ENCODE measurements at places on chromosomes 2 and 18.
A peak's percentile ranks its signal among the peaks of the same experiment; 100 is the strongest.

- DNase-seq: peak; percentile 19
Observed at GRCh38 chr2:6370753-6371551, 494.8 kb downstream of the CMPK2 start.

- DNase-seq: peak; percentile 97
Observed at GRCh38 chr2:20350753-20351554, at the start of gene PUM2. PUM2 (minus strand) TSS chr2:20350844; CDS start chr2:20327360, 23,484 bp downstream.

DNA sequence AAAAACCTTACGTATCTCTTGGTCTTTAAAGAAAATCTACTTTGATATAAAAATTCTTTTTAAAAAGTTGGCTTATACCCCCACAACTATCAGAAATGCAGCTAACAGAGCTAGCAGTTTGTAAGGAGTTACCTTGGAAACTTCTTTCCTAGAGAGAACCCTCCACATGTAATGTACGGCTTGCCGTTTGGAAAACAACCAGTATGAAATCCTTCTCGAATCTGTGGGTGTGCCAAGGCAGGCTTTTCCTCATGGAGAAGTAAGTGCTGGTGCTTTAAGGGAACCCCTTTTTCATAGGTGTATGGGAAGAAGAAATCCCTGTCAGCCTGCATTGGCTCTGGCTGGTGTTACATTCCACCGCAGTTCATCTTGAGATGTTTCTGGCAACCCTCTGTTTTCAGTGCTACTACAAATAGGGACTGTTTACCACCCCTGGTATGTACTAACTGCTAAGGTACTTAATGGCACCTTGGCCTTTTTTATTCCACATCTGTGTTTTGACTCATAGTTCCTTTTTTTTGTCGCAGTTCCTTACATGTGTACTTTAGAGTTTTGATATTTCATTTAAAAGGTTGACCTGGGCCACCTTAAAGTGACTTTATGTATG lies 248.4 kb downstream of the FHOD3 start:
- DNase-seq: no peak

GRCh38 chr2:158967731-158968395 lies 577 bp upstream of the TANC1 start:
- peak; percentile 83 for DNase-seq

DNA sequence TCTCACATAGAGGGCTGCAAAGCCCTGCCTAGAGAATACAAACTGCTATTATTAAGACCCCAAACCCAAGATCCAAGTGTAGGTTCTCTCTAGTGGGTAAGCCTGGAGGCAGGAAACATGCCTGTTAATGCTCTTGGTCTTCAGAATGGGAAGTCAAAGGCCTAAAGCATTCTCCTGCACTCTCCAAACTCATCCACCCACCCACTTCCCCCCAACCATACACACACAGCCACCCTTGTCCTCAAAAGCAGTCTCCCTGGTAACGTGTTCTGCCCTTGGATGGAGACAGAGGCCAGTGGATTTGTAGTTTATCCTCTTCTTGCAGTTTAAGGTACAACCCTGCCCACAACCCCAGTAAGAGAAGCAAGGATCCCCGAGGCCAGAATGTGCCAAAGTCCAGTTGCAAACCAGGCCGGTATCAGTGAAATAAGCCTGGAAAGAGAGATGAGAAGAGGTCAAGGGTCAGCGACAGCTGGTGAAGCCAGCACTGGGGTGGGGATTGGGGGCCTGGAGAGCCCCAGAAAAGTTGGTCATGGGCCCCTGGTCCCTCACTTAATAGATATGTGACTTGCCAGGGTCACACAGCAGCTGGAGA lies 23.0 kb downstream of the TMEM247 start:
- no peak for DNase-seq

- peak; percentile 69 for DNase-seq
Observed at GRCh38 chr18:48032876-48033789, 102.7 kb upstream of the SMAD2 start.

GRCh38 chr2:2941205-2941604 lies 436.4 kb downstream of the EIPR1 start:
- no peak for DNase-seq

DNA sequence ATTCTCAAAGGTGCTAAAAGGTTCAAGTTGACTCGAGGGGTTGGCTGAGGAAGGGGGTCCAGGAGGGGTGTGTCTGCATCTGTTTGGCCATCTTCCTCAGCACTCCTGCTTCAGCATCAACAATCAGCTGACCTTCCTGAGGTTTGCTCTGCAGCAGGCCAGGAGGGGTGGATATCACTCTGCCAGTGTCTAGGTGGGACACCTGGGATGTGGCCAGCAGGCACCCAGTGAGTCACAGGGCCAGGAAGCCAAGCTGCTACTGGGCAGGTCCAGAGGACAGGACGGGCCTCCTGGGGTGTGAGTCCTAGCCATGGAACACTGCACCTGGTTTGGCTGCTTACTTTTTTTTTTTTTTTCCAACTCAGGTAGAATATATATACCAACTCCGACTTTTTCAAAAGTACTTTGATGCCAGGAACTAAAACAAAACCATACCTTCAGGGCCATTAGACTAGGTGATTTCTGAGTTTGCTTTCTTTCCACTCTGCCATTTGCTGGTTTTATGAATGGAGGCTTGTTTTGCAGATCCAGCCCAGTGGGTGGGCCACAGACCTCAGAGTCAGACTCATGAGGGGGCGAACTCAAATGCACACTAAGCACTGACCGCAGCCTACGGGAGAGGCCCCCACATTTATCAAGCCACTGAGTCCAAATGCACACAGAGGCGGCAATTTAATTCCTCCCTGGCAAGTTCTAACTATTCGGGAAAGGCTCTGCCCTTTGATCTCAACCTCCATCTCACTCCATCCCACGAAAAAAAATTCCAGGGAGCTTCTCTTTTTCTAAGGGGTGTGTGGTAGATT lies 76.0 kb downstream of the UXS1 start:
- DNase-seq: no peak

GRCh38 chr2:176479961-176480360 lies 210.7 kb downstream of the MTX2 start:
- DNase-seq: no peak

- DNase-seq: no peak
Observed at GRCh38 chr2:119085613-119086012, 72.9 kb downstream of the C1QL2 start.

DNA sequence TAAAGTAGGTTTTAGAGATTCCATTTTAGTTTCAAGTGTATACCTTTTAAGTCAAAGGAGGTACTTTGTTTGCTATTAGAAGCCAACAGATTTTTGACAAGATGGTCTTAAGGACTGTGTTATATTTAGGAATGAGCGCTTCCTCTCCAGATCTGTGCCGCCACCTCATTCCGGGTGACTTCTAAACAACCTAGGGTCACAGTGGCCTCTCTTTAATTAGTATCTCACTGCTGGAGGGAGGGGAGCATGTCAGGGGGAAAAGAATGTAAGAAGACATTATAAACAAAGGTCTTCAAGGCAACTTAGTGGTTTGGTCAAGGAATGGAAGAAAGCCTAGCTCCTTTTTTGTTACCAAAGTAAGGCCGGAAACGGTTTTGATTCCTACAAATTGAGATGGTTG lies 67.0 kb downstream of the RBMS1 start:
- no peak for DNase-seq

DNA sequence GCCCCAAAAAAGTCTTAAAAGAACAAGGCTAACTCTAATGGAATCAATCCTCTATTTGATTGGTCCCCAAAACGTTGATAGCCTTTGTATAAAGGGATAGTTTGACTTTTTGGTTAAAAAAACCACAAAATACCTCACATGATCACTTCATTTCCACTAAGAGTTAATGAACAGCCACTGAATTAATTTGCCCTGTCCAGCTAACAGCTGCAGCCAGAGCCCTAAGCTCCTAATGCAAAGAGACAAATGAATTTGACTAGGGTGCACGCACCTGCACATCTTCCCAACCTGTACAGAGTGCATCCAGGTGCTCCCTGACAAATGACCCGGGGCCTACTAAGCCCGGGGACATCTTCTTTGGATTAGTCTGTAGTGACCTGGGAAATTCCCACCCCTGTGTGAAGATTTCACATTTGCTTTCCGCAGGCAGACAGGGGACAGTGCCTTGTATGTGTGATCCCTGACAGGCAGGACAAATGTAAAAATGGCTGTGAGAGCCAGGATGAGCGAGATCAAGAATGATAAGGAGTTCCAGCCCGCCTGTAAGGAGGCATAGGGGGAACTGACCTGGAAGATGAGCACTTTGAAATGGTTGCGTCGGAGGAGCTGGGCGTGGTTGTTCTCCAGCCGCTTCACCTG lies 893 bp downstream of the CAVIN2 start:
- no peak for DNase-seq

- DNase-seq: no peak
Observed at GRCh38 chr2:11574176-11575046, 40.6 kb downstream of the GREB1 start.

GRCh38 chr2:231306791-231307393 lies 88.6 kb upstream of the B3GNT7 start:
- no peak for DNase-seq

DNA sequence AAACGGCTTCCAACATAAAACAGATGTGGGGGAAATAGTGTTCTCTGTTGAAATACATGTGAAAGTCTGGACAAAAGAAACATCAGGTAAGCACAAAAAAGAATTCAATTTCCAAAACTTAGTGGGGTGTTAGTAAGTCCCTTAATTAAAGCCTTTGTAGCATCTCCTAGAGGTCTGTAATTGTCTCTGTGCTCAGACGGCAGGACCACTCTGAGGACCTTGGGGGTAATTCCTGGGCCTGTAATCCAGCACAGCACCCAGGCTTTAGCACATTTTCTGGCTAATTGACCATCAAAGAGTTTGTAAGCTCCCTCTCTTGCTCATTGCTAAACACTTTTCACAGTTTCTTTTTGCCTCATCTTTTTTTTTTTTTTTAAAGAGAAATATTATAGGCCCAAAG lies 80.3 kb downstream of the FARSB start:
- DNase-seq: no peak

DNA sequence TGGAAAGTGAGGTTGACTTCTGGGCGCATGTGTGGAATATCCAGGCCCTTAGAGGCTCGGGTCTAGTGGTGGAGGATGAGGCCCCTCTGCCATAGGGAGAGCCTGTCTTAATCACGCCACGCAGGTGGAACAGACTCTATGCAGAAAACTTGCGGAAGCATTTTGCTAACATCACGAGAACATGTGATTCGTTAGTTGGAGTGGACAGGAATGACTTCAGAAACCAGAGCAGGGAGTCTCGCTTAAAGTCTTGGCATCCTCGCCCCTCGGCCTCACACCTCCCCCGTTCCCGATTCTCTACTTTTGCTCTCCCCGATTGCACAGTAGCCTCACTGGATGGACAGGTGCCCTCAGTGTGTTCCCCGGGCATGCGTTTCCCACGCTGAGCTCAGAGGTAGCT lies 333.4 kb downstream of the GBX2 start:
- no peak for DNase-seq

GRCh38 chr2:38615237-38615636 lies 12.5 kb upstream of the HNRNPLL start:
- peak; percentile 41 for DNase-seq

GRCh38 chr2:121746071-121746578 lies 9.3 kb upstream of the TSN start:
- DNase-seq: no peak

GRCh38 chr2:180202467-180202951 lies 195.4 kb upstream of the CWC22 start:
- peak; percentile 17 for DNase-seq

DNA sequence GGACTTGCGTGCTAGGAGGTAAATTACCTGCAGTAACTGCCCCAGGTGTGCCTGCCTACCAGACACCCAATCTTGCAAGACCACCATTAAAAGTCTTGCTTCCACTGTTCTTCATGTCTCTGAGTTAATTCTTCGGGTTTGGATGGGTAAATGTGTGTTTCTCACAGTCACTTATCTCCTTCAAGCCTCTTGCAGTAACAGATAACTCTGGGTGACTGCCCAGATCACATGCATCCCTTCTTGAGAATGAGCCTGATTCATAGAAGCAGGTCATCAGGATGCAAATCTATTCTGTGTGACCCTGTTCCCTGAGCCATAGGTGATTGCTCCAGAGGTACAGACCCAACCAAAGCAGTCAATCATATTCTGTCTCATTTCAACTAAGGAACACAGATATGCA lies 194.6 kb downstream of the METTL4 start:
- no peak for DNase-seq

DNA sequence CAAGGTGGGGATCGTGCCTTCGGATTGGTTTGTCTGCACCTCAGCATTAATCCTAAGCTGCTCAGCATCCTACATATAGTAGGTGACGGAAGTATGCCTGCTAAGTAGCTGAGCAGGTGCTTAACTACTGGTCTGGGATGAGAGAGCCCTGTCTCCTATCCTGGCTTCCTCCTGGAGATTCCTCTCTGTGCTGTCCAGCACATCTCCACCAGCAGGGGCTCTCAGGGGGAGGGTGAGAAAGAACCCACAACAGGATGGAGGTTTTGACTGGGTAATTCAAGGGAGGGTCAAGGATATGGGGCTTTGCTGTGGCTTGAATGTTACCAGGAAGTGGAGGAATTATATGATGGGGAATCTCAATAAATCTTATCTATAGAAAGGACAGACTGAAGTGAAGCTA lies 45.4 kb upstream of the KIF5C start:
- DNase-seq: no peak

DNA sequence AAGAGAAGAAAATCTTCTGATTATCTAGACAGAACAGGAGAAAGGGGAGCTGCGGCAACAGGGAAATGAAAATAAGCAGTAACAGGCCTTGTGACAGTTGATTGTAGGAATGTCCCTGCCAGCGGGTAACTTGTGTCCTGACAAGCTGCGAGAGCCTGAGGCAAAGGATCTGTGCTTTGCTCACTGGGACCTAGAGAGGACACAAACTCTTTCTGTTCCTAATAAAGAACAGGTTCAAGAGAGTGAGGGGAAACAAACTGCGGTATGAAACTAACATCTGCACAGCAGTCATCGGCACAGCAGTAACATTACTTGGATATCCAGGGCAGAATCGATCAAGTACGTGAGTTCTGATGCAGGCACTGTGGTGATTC lies 103.7 kb upstream of the THOC1 start:
- peak; percentile 43 for DNase-seq

DNA sequence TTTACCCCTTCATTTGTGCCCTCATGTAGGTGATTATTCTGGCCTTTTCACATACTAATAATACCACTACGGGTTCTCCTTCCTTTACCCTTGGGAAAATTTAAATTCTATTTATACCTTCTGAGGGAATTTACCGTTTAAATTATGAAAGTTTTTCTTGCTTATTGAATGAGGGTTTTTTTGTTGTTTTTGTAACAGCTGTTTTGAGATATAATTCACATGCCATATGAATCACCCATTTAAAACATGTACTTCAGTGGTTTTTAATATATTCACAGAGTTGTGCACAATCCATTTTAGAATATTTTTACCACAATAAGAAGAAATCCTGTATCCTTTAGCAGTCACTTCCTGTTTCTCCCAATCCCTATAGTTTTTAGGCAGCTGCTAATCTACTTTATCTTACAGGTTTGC lies 54.7 kb downstream of the EML4 start:
- DNase-seq: peak; percentile 57

GRCh38 chr18:70082430-70082829 lies 123.1 kb downstream of the RTTN start:
- DNase-seq: no peak

- DNase-seq: no peak
Observed at GRCh38 chr2:116724550-116724949, 1089.9 kb upstream of the DDX18 start.

DNA sequence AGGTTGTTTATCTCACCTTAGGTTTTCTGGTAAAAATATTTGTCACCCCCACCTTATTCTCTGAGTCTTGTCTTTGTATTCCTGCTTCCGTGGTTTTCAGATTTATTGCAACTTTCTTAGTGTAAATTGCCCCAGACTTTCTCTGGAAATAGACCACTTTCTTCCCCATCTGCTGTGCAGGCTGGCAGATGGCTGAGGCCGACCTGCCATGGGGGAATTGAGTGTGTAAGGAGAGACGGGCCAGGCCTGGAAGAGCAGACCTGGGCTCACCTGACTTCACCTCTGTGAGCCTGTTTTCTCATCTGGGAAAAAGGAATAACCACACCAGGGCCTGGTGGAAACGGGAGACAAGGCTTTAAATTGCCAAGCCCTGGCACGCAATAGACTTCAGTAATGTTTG lies 44.9 kb downstream of the ACKR3 start:
- DNase-seq: no peak

All from fibroblast of skin of right biceps (primary cell).